ENCODE measurements at places on chromosomes 4 and X.

- DNase-seq = no peak
These were observed 46.8 kb downstream of the RGS12 start for GRCh38 chr4:3339577-3339976.

- DNase-seq = no peak
These were observed 327.5 kb upstream of the FGF16 start for GRCh38 chrX:77119706-77120105.

DNA sequence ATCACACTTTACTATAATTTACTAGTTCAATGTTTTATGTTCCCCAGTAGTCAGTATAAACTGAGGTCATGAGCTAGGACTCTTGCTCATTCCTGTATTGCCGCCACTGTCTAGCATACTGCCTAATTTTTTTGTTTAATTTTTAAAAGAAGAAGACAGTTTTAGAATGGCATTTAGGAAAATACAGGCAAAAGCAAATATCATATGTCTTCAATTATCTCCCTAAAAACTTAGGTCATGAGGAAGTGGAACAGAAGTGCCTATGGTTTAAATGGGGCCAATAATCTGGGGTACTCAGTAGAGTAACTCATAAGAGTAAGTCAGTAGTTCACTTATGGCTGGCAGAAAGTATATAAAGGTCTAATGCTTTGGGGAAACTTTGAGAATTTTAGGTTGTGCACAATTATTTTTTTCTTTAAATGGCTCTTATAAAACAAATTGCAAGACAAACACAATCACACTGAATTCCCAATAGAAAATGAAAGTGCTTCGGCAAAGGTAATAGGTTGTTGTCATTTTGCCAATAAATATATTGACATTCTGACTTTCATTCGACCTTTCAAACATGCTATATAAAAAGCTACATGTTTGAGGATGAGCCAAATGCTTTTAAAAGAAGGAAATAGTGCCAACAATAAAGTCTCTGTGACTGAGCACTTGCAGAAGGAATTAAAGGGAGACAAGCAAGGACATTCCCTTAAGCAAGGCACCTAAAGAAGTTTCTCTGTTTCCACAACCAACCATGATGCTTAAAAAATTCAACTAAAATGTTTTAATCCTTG, 390.1 kb downstream of the PDGFC start:
- no peak for DNase-seq

DNA sequence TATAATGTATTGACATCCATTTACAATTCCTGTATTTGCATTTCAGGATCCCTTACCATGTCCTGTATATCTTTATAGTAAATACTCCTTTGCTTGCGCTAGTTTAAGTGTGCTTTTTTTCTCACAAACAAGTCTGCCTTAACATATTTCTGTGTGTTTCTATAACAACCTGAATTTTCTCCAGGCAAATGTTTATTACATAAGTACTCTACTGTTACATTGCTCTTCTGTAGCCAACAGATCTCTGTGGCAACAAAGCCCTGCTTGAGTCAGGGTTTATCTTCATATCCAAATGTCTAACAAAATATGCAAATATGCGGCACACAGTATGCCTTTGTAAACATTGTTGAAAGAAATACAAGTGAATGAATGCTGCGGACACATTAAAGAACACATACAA, 625.5 kb downstream of the TLL1 start:
- DNase-seq = no peak

GRCh38 chr4:80187677-80188076, 9.6 kb upstream of the PRDM8 start:
- no peak for DNase-seq

GRCh38 chrX:122586831-122587230, 597.2 kb upstream of the GRIA3 start:
- no peak for DNase-seq

- DNase-seq = no peak
These were observed 1905.4 kb downstream of the C4orf33 start for GRCh38 chr4:131001371-131001770.

DNA sequence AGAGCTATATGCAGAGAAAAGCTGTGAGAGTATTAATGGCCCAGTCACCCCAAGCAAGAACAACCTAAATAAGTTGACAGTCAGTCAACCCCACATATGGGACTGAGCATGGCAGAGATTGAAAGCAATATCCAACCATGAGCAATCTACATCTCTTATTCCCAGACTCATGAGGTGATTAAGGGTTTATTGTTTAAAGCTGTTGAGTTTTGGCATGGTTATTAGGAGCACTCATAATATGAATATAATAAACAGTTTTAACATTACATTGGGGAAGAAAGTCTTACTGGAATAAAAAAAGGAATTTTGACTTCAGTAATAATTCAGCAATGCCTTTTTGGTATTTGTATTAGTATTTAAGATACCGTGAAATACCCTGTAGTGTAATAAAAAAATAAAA, 1627.4 kb downstream of the STIM2 start:
- DNase-seq = no peak

DNA sequence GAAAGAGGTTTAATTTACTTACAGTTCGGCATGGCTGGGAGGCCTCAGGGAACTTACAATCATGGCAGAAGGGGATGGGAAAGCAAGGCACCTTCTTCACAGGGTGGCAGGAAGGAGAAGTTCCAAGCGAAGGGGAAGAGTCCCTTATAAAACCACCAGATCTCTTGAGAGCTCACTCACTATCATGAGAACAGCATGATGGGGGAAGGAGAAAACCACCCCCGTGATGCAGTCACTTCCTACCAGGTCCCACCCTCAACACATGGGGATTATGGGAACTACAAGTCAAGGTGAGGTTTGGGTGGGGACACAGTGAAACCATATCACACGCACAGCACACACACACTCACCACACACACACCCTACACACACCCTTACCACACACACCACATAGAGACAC, 104.3 kb downstream of the DCTD start:
- DNase-seq = no peak
